ENCODE measurements at places on chromosomes 1 and 21. TPM values are rescaled to one million over a fixed set of nuclear protein-coding genes. Genes with fewer than 3 reads are reported as not detected.

GRCh38 chr1:153386500-153386901 is 4.4 kb downstream of the S100A8 start:
- no peak for DNase-seq

- DNase-seq = no peak
Observed at GRCh38 chr1:181704546-181704945, 221.2 kb downstream of the CACNA1E start.

DNA sequence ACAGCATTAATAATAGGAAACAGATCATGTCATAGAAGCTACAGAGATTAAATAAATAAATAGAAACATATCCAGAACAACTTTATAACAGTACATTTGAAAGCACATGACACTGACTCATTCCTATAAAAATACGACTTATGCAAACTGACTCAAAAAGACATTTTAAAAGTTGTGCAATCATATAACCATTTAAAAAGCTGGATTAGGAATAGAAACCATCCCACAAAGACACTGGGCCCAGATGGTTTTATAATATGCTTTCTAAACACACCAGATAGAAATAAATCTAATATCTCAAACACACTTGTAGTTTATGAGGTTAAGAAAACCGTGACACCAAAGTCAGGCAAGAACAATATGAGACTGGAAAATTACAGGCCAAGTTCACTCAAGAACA is 47.6 kb downstream of the MATN1 start:
- no peak for DNase-seq

DNA sequence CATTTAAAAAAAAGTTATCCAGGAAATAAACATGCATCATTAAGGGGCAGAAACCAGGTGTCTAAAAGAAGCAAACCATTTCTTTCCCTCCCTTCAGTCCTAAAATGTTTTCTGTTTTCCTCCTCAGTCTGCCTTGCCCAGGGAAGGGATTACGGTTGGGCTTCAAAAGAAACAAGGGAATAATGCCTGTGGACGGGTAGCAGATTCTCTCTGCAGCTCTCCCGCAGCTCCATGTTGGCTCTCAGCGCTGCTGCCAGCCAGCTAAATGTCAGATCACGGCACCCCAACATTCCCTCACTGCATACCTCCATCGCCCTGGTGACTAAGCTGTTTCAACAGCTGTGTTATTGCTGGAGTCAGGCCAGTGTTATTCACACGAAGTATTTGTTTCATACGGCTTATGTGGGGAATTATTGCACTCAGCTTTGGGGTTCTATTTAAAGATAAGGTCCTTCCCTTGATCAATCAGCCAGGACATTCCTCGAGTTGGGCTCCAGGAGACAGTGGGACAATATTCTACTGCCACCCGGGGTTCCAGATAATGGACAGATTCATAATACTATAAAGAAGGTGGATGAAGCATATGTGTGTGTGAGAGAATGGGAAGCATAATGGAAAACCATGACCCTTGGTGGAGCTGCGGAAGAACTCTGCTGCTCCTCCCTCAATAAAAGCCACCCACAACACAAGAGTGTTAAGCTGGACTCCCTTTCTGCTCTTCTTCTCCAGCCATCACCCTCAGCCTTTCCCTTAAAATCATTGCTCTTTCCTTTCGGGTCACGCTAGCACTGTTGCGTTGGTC is 58.2 kb downstream of the WLS start:
- no peak for DNase-seq

Gene MYCL
- not detected for polyA plus RNA-seq

GRCh38 chr1:13759072-13759471 is 59.1 kb downstream of the PRDM2 start:
- no peak for DNase-seq

Gene UBE2U
- not detected for polyA plus RNA-seq

Gene HAO2
- not detected for polyA plus RNA-seq

- no peak for DNase-seq
Observed at GRCh38 chr1:74908131-74908530, 175.2 kb downstream of the TYW3 start.

DNA sequence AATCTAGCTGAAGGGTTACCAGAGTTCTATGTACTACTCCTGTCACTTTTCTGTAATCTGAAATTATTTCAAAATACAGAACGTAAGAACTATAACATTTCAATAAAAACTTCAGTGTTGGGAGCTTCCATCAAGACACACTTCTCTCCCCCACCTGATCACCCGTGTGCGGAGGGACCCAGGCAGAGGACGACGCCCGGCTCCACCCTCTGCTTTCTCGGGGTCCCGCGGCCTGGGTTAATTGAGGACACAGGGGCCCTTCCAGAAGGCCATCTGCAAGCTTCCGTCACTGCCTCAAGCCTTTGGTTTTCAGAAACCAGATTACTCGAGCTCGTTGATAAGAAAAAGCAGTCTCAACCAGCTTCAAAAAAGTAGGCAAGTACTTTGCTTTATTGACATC is 27.8 kb downstream of the RIPK4 start:
- DNase-seq = no peak

DNA sequence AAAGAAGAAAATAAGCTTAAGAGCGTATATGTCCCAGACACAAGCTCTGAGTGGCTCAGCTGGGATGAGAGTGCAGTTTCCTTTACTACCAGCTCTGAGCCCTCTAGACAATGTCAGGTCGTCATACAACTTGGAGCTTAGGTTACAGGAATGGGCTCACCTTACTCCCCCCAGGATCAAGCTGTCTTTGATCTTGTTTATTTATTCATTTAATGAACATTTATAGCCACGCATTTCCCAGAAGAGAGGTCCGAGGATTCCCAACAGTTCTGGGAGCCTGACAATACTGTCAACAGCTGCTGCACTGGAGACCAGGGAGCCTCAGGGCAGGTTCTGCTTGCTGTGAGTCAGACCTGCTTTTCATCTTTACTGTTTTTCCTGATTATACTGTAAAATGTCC is 378.9 kb downstream of the PLPP3 start:
- DNase-seq = no peak

DNA sequence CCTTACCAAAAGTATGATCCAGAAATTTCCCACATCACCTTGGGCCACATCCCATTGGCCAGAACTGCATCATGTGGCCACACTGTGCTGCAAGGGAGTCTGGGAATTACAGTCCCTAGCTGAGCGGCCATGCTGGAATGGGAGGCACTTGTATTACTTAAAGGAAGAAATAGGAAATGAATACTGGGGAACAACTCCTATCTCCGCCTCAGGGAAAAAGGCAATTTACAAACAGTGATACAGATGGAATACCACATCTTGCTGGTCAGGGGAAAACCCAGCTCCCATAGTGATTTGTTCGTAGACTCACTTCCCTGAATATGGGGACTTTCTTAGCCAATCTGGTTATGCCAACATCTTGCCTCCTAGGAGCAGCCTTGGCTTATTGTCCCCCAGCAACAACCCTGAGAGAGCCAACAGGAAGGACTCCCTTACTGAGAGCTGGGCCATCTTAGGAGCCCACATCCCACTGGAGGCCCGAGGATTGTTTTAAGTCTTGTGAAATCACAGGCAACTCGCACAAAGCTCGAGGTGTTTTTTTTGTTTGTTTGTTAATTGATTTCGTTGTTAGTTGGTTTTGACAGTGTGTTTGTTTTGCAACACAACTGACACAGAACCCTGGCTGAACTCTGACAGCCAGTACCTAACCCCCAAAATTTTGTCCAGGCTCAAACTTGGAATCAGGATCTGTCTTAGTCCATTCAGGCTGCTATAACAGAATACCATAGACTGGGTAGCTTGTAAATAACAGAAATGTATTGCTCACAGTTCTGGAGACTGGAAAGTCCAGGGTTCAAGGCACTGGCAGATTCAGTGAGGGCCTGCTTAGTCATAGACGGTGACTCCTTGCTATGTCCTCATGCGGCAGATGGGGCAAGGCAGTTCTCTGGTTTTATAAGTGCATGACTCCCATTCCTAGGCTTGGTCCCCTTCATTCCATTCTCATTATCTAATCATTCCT is 14.9 kb downstream of the CDA start:
- DNase-seq = no peak

Measured in CD8-positive, alpha-beta memory T cell (primary cell).